ENCODE measurements at places on chromosomes 4 and X.

- DNase-seq = no peak
Observed at GRCh38 chr4:16123356-16124084, 39.7 kb upstream of the PROM1 start.

- DNase-seq = no peak
Observed at GRCh38 chr4:87257523-87257922, 37.1 kb upstream of the KLHL8 start.

DNA sequence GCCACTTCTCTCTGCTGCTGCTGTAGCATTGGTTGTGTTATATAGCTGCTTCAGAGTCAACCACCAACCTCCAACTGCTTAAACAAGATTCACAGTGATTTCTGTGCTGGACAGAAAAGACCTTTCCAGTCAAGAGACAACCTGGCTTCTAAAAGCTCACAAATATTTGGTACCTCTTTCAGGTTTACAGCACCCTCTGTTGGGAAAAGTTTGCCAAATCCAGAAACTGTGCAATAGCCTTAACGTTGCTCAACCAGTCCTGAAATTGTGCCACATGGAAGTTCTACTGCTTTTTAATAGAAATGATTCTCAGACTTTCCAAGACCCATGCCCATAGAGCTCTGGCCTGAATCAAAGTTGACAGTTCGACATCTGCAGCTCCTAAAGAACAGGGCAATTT, 842.1 kb upstream of the HTR2C start:
- DNase-seq = no peak

- DNase-seq = no peak
Observed at GRCh38 chr4:176441594-176441993, 121.8 kb downstream of the SPCS3 start.

GRCh38 chrX:118974088-118974907, at the start of gene LONRF3:
Gene LONRF3, plus strand, starts transcription at chrX:118974618. Its CDS starts 163 bp downstream, at chrX:118974781.
- DNase-seq = peak; percentile 88

DNA sequence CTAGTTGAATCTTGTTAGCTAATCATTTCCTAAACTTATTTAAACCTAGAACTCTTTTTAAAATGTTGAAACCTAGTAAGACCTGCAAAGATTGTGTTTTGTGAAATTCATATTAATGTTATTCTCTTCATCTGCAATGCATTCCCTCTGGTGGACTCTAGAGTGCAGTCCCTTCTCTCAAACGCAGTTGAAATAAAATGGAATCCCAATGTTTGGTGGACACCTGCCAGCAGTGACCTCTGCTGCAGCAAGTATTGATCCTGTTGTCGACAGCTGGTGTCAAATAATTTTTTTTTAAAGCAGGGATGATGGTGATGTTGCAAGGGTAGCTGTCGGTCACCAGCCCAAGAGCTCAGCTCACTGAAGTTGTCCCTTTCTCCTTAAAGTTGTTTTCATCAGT, 492.0 kb downstream of the ZIC3 start:
- no peak for DNase-seq

DNA sequence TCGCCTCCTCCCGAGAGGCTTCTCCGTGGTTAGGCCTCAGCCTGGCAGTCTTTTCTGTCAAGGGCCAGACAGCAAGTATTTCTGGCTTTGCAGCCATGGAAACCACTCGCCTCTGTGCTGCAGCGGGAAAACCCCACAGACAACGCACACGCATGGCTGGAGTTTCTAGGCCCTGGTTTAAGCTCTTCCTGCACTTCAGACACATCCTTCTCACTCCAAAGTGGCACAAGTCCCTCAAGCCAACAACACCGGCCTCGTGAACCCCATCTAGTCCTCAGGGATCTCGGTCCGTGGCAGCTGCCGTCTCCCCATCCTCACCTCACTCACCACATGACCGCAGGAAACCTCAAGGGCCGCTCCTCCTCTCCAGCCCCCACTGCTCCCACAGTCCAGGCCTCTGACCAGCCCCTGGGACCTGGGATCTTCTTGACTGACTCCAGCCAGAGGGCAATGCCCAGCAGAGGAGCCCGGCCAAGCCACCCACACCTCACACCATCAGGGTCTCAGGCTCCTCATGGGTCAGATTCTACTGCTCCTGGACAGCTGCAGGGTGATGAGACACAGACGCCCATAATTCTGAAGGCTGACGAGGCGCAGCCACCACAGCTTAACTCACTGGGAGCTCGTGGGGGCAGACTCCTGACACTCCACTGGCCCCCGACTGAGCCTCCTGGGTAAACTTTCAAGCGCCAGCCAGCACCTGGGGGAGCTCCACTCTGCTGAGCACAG, 21.7 kb downstream of the LETM1 start:
- DNase-seq = no peak

DNA sequence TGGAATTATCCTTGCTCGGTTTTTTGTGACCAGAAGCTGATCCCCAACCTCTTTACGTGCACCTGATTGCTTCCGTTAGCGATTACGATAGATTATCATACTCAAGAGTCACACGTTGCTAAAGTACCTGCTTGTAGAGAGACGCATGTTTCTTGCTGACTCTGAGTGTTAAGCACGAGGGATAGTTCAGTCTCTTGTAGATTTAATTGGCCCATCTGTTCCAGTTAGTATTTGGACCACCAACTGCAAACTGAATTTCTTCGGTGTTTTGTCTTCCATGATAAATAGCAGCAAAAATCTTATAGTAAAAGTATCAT, 516 bp upstream of the COX18 start:
- no peak for DNase-seq

GRCh38 chrX:133749370-133749769, 236.0 kb downstream of the GPC3 start:
- no peak for DNase-seq

GRCh38 chr4:135770505-135770904, 1568.9 kb upstream of the PABPC4L start:
- no peak for DNase-seq

DNA sequence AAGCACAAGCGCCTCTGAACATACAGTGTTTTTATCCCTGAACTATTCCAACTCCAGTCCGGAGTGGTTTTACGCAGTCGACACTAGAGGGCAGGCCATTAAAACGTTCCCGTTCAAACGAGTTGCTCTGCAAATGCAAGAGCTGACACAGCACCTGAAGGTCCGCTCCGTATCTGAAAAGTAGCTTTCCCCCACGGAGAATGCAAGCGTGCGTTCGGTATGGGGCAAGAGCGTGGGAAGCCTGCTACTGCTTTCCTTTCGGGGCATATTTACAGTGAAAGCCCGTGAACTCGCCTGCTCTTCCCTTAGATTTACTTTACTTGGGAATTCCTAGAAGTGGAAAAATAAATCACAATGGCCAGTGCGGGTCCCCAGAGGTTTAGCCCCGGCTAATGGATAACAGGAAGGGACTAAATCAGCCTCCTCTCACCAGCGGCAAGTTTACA, 190.8 kb downstream of the TSPAN5 start:
- DNase-seq = peak; percentile 69

GRCh38 chrX:148159796-148160195, 178.7 kb downstream of the FMR1NB start:
- DNase-seq = no peak

- DNase-seq = no peak
Observed at GRCh38 chrX:148658115-148658730, 157.8 kb downstream of the AFF2 start.

DNA sequence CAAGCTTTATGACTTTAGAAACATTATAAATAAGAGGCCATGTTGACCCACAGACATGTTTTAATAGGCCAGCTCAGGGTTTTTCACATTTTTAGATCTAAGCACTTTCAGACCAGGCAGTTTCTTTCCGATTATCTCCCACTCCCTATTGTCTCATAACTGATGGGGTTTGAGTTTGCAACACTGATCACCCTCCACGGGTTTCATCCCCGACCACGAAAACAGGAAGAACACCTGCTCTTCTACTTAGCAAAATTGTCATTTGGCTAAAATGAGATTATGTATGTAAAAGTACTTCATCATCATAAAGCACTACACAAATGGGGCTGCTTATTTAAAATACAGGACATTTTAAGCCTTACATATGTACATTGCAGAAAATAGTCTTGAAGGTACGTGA, 407.9 kb downstream of the HNRNPD start:
- DNase-seq = no peak

GRCh38 chrX:71659959-71660358, 7.4 kb upstream of the LOC101059915 start:
- DNase-seq = no peak

DNA sequence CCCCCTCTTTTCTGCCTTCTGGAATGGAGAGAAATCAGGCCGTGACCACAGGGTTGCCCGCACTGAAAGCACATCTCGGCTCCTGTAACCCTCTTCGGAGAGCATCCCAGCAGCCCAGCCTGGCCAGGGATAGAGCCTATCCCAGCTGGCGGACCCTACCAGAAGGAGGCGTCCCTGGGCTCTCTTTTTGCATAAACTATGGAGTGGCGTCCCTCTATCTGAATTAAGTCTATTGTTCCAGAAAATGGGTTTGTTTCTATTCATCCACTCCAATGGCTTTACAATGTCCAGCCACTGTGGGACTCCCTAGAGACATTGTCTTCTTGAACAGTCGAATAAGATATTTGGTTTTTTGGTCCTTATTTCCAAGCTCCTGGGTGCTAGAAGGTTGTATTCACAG, 689 bp upstream of the NHSL2 start:
- no peak for DNase-seq

- DNase-seq = no peak
Observed at GRCh38 chr4:124504431-124504830, 208.1 kb downstream of the ANKRD50 start.

DNA sequence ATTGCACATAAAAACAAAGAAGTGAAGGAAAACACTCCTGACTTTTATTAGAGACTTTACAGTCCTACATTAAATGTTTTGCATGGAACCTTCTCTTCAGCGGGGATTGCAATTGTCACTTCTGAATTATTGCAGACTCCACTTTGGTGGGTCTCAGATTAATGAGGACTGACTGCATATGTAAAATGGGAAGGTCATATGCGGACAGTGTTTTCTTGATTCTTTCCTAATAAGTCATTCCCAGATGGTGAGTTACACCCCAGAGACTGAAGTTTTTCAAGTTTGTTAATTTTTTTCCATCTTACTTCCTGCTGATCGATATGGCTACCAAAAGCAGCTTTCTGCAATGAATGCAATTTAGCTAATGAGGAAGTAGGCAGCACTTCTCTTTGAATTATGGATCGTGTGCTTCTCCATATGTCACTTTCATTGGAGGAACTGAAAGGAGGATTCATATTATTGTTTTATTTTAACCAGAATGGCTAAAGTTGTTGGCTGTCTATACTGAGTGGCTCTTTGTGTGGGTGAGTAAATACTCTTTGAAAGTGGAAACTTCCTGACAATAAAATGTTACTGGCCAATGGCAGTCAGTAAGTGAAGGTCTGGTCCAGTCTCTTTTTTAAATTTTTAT, 119.3 kb upstream of the CLNK start:
- no peak for DNase-seq

DNA sequence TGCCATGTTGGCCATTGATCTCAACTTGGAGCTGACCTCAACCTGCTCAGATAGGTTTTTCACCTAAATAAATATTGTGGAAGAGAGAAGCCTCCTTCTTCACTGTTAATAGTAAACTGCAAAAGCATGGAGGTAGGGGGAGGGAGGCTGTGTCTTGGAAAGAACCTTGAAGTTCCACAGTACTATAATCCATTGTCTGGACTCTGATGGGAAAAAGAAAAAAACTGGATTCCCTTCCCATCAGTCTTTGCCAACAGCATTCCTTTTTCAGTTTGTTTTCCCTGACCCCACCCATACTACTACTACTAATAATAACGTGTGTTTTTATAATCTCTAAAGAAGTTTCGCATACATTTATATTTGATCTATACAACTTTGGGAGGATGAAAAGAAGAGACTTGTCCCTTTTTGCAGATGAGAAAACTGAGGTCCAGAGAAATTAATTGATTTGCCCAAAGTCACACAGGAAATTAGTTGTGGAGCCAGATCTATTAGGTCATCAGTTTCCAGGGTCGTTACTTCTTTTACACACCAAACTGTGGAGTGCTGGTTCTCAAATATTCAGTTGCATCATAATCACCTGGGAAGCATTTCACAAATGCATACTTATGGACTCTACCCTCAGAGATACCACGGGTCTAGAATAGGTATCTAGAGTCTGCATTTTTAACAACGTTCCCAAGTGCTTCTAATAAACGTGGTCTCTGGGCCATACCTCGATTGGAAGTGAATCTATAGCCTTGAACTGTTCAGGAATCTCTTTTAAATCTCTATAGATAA, 59.1 kb downstream of the LUZP4 start:
- DNase-seq = no peak

DNA sequence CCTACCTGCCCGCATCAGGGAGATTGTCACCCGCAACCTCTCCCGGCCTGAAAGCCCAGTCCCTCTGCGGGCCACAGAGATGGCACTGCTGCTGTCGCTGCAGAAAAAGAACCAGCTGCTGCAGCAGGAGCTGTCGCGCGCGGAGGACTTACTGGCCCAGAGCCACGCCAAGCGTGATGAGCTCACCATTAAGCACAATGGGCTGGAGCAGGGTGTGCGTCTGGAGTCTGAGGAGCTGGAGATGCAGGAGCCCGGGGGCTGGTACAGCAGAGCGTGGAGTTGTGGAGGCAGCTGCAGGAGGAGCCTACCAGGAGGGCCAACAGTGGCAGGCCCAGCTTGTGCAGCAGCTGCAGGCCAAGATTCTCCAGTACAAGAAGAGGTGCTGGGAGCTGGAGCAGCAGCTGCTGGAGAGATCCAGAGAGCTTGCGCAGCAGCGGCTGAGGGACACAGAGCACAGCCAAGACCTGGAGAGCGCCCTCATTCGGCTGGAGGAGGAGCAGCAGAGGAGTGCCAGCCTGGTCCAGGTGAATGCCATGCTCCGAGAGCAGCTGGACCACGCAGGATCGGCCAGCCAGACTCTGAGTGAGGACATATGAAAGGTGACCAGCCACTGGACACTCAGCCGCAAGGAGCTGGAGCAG, 11.3 kb downstream of the SMIM10L2A start:
- no peak for DNase-seq

GRCh38 chr4:187139141-187139540, 415.5 kb upstream of the FAT1 start:
- no peak for DNase-seq

- no peak for DNase-seq
Observed at GRCh38 chrX:45056428-45057145, 144.1 kb downstream of the DIPK2B start.

- no peak for DNase-seq
Observed at GRCh38 chr4:134762053-134762452, 560.5 kb upstream of the PABPC4L start.

DNA sequence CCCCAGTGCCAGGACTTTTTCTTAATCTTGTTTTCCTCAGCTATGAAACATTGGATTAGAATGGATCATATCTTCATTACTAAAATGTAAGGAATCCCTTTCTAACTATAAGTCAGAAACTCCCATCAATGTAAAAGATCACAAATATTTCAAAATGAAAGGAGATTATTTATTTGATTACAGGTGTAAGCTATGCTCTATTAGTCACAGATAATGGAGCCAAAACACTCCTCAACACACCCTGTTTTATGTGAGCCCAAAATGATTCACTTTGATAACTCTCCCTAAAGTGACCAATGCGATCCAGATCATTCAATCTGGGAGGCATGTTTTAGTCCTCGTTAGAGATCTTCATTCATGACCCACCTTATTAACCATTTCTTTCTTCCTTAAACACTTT, 566.7 kb upstream of the TENM3 start:
- no peak for DNase-seq

- no peak for DNase-seq
Observed at GRCh38 chrX:38211891-38212635, 8.6 kb downstream of the SRPX start.

- DNase-seq = no peak
Observed at GRCh38 chrX:137566746-137567679, 1.1 kb downstream of the ZIC3 start.

All from lower lobe of right lung (tissue), 2 donors.